ENCODE measurements at places on chromosomes 6 and 20. TPM values are rescaled to one million over a fixed set of nuclear protein-coding genes. Genes with fewer than 3 reads are reported as not detected.

Gene UNC5CL
- not detected for total RNA-seq

Gene OPN5
- not detected for total RNA-seq

- no peak for DNase-seq
Measured at GRCh38 chr20:44646023-44646640, 5.4 kb downstream of the ADA start.

DNA sequence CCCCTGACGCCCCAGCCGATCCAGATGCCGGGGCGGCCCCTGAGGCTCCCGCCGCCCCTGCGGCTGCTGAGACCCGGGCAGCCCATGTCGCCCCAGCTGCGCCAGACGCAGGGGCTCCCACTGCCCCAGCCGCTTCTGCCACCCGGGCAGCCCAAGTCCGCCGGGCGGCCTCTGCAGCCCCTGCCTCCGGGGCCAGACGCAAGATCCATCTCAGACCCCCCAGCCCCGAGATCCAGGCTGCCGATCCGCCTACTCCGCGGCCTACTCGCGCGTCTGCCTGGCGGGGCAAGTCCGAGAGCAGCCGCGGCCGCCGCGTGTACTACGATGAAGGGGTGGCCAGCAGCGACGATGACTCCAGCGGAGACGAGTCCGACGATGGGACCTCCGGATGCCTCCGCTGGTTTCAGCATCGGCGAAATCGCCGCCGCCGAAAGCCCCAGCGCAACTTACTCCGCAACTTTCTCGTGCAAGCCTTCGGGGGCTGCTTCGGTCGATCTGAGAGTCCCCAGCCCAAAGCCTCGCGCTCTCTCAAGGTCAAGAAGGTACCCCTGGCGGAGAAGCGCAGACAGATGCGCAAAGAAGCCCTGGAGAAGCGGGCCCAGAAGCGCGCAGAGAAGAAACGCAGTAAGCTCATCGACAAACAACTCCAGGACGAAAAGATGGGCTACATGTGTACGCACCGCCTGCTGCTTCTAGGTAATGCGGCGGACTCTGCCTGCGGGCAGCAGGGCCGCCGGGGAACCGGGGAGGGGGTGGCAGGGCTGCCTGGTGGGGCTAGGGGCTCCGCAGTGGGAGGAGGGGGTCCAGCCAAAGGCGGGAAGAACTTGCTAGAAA is 2.3 kb downstream of the GNAS start:
- no peak for DNase-seq

- DNase-seq, result no peak
Measured at GRCh38 chr20:45917790-45918141, 5.8 kb upstream of the PLTP start.

DNA sequence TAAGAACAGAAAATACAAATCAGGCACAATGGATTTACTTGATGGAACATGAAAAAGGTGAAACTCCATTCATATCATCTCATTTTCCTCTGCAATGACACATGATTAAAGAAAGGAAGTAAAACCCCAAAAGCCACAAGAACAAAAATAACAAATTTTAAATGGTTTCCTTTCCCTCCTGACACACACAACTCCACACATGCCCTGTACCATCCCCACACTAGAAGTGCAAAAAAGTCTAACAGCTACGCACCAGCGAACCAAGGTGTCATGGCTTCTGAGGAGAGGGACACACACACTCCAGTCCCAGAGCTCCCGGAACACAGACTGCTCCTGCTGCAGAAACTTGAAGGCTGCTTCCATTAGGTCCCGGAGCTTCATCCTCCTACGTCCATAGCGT is 25.3 kb downstream of the MDN1 start:
- no peak for DNase-seq

GRCh38 chr6:7628909-7629308 is 38.9 kb downstream of the SNRNP48 start:
- no peak for DNase-seq

DNA sequence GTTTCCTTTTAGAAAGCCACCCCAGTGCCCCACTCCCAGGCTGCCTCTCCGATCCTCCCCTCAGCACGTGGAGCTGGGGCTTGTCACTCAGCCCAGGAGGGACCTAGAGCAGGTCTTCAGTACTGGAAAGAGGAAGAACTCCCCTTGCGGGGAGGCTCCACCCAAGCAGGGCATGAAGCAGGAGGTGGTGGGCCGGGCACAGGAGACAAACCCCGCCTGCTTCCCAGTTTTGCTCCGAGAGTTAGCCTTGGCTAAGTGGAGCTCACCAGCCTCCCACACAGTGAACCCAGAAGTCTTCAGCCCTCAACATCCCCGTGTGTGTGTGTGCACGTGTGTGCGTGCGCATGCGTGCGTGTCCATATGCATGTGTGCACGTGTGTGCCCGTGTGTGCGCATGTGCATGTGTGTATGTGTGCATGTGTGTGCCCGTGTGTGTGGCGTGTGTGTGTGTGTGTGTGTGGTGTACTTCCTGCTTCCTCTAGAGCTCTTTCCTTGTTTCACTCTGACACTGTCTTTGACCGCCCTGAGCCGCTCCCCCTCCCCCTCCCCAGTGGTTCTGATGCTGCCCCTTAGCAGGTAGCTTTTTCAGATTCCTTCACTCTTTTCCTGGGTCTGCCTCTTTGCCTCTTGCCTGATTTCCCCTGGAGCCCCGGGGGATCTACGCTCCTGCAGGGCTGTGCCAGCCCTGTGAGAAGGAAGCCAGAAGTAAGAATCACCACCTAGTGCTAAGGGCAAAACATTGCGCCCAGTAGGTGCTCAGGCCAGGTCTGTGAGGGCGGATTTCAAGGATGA is 239.8 kb downstream of the CDC5L start:
- DNase-seq, result no peak

Gene BCAS1
- total RNA-seq, result not detected

DNA sequence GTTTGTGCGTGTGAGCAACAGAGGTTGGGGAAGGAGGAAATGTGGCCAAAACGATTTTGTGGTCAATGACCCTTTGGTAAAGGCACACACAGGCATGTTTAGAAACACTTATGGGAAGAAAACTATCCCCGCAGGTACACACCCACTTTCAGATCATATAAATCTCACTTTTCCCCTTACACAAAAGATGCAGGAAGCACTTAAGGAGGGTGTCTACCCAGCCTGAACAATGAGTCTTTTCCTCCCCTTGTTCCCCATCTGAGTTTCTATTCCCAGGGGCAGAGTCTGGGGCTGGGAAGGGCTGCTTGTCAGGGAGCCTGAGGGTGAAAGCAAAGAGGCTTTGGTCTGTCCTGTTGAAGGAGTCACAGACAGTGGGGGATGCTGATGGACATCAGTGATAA is 193.2 kb upstream of the SALL4 start:
- no peak for DNase-seq

DNA sequence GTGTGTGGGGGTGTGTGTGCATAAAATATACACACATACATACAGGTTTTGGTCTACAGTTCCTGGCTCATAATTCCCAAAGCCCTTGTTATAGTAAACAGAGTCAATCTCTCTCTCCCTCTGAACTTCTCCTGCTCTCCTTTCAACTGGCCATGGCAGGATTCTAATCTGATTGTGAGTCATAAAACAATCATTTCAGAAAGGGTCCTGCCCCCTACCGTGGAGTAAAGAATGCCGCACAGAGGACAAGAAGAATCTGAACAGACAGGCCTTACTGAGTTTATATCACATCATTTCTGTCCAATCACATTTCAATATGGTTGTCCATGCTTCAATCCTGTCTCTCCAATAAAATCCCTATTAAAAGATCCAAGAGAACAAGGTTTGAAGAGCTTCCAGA is 416.9 kb downstream of the FRK start:
- peak; percentile 66 for DNase-seq

Gene RFX6
- not detected for total RNA-seq

DNA sequence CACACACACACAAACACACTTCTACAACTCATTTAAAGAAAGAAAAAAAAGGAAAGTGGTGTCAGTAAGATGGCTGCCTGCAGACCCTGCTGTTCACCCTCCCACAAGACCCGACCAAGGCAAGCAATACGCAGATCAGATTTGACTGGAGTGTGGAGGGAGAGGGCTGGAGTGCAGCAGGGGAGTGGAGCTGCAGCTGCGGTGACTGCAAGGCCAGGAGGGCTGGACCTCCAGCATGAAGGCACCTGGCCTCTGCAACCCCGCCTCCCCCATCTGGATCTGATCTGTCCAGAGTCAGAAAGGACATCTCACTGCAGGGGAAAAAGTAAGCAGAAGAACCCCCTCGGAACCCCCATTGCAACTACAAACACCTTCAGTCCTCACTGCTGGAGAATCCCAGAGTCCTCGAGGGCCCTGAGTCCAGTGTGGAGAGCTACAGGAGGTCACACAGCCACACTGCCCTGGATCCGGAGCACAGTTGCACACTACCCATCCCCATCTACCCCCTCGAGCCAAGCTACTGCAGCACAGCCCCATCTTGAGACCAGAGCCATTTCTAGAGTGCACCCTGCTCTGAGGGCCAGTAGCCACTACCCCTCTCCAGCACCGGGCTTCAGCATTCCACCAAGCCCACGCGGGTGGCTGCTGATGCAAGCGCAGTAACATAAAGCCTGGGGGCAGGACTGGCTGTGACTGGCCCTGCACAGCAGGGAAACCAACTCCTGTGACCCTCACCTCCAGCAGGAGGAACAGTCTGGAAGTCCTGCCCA is 41.9 kb upstream of the SRSF6 start:
- DNase-seq, result no peak

- no peak for DNase-seq
Measured at GRCh38 chr20:58945965-58946631, 35.0 kb upstream of the NELFCD start.

Gene OOEP
- not detected for total RNA-seq

DNA sequence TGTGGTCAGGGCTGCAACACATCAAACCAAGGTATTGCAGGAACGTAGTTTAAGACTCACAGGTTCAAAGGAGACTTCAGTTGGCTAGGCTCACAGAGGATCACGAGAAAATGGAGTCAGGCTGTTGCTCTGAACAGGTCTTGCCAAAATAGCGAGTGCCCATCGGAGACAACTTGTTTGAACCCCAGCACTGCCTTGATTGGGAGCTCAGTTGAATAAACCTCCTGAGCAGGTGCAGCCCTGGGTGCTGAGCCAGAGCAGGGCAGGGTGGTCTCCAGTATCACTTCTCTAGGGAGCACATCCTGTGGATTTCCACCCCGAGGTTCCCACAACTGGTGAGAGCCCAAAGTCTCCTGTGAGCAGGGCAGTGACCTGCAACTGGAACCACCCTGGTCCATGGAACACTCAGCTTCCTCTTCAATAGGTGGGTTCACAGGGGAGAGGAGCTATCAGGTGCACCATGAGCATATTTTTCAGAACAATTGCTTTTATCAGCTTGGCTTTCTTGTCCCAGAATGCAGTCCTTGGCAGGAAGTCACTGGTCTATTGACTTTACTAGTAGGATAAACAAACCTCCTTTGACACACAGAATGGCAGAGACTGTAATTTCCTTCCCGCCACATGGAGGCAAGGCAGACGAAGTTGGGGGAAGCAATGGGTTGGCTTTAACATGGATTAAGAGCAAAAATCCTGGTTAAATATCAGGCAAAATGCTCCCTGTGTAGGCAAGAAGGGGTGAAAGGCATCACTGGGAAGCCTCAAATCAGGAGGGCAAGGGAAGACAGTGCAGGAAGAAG is 267.7 kb upstream of the FOXQ1 start:
- DNase-seq, result no peak

DNA sequence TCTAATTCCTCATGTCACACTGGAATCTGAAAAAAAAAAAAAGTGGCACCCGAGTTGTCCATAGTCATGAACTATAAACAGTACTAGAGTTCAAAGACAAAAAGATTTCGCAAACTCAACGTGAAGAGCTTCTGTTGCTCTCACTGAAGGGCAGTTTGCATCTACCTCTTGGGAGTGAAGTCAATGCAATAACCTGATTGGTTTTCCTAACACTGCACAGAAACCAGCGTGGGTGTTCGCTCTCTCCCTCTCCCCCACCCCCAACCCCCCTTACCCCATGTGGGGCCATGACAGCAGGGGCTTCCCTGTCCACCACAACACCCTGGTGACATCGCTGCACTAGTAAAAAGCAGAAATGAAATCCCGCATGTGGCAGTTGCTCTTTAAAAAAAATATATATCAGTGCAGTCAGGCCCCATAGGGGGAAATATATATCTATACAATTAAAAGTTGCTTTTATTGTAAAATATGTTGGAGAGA is 66.9 kb downstream of the GMPR start:
- DNase-seq, result no peak

Gene ULBP1
- total RNA-seq, result 13.4 TPM

GRCh38 chr20:47079047-47079446 is 184.4 kb downstream of the EYA2 start:
- DNase-seq, result no peak

Gene RHAG
- not detected for total RNA-seq

DNA sequence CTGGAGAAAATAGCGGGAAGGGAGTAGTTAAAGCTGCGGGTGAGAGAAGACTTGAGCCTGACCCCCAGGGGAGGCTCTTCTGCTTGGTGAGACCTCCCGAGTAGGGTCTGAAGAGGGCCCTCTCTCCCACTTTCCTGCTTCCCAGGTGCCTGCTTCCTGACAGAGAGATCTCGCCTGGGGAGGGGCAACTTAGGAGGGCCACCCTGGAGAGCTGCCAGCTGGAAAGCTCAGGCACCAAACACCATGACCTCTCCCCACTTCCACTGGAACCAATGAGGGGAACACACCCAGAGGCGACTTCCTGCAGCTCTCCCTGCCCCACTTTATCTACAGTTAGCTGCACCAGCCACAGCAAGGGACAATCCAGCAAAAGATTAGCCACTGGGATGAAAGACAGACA is 208.0 kb downstream of the TBXT start:
- DNase-seq, result no peak

DNA sequence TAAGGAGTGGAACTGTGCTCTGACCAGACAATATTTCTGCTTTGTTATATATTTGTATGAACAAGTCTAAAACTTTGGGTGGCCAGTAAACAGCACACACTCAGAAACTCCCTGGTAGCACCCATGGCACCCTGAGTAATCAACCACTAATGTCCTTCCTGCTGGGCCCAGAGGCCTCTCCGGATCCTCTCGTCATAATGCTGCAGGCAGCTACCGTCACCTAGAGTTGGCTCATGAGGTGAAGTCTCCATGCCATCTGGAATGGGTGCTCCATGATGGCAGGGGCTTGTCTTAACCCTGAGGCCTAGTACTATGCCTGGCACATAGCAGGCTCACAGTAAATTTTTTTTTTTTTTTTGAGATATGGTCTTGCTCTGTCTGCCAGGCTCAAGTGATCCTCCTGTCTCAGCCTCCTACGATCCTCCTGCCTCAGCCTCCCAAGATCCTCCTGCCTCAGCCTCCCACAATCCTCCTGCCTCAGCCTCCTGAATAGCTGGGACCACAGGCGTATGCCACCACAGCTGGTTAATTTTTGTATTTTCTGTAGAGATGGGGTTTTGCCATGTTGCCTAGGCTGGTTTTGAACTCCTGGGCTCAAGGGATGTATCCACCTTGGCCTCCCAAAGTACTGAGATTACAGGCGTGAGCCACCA is 3.0 kb upstream of the SDCBP2 start:
- no peak for DNase-seq

Gene KCNQ5
- total RNA-seq, result 26.1 TPM

Gene CST8
- not detected for total RNA-seq

Gene ZGPAT
- 22.6 TPM for total RNA-seq

All from HFFc6 (cell line).